ENCODE measurements at places on chromosomes 4 and X. TPM values are rescaled to one million over a fixed set of nuclear protein-coding genes. Genes with fewer than 3 reads are reported as not detected.

The PDE5A gene
- total RNA-seq = 40.2 TPM

The ARHGEF38 gene
- total RNA-seq = 0.10 TPM

The BEX4 gene
- total RNA-seq = 28.6 TPM

DNA sequence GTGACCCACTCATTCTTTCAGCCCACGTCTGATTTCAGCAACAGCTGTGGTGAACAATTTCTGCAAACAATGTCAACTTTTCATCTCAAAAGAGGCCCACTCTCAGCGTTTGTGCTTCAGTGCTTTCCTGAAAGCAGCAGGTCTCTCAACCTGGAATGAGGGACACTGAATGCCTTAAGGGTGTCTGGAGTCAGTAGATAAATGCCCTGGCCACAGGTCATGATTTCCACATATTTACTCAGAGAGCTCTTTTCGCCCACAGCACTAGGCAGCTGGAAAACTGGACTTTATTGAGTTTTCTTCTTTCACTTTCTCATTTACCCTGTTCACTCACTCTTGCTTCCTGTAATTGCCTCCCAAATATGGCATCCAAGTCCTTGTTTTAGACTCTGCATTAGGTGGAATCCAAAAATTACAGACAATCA lies 52.8 kb downstream of the NPFFR2 start:
- DNase-seq = no peak

- DNase-seq = no peak
These were observed 32.8 kb downstream of the TSC22D3 start for GRCh38 chrX:107742700-107743191.

- no peak for DNase-seq
These were observed 18.0 kb upstream of the TMSB4X start for GRCh38 chrX:12956704-12957534.

DNA sequence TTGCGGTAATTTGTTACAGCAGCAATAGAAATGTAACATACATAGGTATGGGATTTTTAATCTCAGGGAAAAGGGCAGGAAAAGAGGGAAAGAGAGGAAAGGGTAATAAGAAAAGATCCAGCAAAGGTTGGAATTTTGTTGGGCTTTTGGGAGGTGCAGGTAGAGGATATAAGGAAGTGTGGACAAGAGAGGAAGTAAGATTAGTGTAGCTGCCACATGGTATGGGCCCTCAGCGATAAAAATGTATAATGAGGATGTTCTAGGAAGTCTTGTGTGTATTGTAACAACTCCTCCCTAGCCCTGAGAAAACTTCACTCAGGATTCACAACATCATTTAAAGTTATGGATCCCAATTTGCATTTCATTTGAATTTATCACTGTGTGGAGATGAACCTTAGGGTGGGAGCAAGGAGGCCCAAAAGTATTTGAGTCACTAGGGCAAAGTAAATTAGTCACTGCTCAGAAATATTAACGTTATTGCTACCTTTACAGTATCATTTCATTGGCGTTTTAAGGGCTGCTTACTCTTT lies 2.8 kb upstream of the IL21 start:
- no peak for DNase-seq

GRCh38 chr4:173642509-173642908 lies 112.5 kb upstream of the HAND2 start:
- no peak for DNase-seq

- no peak for DNase-seq
These were observed 54.0 kb upstream of the PACRGL start for GRCh38 chr4:20646287-20646686.
